ENCODE measurements at places on chromosomes 6 and 20. TPM values are rescaled to one million over a fixed set of nuclear protein-coding genes. Genes with fewer than 3 reads are reported as not detected.

BPIFA1 gene
- total RNA-seq, result not detected

DNA sequence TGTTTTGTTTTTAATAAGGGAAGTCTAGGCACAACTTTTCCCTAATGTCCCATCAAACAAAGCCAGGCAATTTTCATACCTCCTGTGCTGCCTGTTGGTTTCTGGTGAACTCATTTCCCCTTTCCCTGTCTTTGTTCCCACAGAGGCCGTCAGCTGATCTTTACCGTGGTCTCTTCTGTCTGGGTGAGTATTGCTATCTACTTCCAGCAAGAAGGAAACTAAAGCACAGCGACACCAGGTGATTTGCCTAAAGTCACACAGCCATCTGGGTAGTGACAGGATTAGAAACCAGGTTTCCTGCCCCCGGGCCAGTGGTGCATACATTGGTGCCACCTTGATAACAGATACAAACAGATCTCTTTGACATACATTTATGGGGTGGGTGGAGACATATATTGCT lies 59.6 kb downstream of the RAB44 start:
- DNase-seq, result no peak

CST7 gene
- total RNA-seq, result 1.7 TPM

GRCh38 chr6:7881765-7882500 lies 28.7 kb downstream of the TXNDC5 start:
- no peak for DNase-seq

DNA sequence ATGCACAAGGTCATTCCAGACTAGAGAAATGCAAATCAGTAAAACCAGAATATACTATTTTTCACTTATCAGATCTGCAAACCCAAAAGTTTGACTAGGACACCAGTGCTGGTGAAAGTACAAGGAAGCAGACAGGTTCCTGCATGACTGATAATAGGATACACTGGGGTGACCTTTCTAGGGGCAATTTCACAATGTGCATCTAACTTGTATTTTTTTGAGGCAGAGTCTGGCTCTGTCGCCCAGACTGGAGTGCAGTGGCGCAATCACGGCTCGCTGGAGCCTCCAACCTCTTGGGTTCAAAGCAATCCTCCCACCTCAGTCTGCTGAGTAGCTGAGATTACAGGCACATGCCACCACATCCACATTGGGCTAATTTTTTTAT lies 11.4 kb downstream of the COMMD7 start:
- DNase-seq, result no peak

GRCh38 chr6:132085731-132086130 lies 134.6 kb upstream of the CCN2 start:
- no peak for DNase-seq

GRCh38 chr6:168923171-168923570 lies 330.5 kb downstream of the THBS2 start:
- no peak for DNase-seq

GRCh38 chr6:90753820-90754643 lies 167.2 kb upstream of the MAP3K7 start:
- no peak for DNase-seq

Data from left cardiac atrium (tissue), 4 donors.